ENCODE measurements at places on chromosomes 4 and X.

- DNase-seq = no peak
Observed at GRCh38 chr4:124650614-124651013, 61.9 kb downstream of the ANKRD50 start.

GRCh38 chr4:145533001-145533400, 51.3 kb downstream of the SMAD1 start:
- DNase-seq = no peak

DNA sequence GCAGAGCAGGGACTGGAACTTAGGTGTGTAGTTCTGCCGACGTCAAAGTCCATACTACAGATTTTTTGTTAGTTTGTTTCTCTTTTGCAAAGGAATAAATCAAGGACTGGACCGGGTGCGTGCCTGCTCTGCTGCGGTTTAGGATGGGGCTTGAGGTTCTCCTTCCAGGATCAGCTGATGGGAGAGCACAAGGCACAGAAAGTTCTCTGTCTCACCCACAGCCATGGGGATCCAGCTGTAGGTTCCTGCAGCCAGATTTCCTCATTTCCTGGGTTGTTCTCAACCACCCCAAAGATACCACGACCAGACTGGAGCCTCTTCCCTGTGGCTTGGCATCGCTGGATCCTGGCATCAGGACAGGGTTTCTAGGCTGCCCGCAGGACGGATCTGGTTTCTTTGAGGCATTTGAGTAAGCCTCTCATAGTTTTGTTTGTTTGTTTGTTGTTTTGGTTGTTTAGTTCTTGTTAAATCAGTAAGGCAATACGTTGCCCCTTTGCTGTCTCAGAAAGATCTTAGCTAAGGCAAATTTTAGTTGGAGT, 789 bp upstream of the SRPX start:
- DNase-seq = no peak

DNA sequence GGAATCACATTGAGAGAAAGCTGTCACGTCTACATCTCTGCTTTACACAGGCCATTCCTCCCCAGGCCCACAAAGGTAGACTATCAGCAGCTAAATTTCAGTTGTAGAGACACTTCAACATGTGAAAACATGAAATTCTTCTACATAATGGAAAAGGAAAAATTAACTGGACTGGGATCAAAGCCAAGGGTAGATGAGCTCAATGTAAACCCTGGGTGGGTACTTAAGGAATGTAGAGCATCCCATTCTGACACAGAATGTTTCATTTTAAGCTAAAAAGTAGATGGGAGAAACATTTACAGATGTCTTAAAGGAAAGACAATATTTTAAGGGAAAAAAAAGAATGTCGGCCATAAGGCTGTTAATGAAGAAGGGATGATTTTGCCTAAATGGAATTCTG, 51.3 kb upstream of the NPNT start:
- no peak for DNase-seq

DNA sequence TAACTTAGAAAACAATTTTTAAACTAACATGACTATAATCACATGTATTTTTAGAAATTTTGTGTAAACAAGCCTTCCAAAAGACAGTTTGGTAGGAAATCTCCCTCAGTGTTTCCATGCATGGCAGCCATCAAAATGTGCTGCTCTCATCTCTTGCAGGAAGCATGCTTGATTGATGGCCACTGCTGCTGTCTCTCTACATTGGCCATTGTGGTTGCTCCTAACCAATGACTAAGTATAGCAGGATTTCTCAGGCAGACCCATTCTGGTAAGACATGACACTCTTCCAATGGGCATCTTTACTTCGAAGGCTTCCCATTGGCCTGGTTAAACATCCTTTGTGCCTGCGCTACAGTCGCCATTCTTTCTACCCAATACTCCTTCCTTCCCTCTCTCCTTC, 78.9 kb upstream of the GUCY1A1 start:
- no peak for DNase-seq

- DNase-seq = no peak
Observed at GRCh38 chrX:120504569-120504968, 35.5 kb upstream of the LAMP2 start.

DNA sequence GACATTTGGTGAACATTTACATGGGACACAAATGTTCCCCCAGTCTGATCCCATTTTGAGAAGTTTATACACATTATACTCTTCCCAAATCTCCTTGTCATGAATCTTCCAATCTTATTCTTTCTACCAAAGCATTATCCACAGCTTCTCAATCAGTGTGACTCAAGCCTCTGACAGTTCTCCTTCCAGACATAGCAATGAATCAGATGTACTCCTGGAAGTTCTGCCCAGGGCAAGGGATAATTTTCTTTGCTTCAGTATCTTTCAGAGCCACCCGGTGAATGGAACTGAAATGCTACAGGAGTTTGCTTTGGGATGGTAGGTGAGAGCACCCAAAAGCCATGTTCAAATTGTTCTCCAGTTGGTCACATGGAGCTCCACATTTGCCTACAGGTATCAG, 145.5 kb downstream of the ANXA5 start:
- no peak for DNase-seq

DNA sequence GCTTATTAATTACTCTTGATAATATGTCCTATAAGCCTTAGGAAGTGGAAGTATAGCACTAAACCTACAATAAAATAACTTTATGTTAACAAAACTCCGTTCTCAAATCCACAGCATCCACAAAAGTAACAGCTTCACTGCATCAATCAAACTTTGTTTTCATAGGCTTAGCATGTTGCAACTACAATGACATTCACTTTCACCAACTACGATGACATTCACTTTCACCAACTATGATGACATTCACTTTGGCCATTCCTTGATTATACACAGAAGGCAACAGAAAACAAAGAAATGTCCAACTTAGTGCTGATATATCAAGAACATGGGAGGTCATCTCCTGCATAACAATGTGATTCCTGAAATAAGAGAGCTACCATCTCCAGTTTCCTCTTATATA, 44.3 kb downstream of the FBXL5 start:
- DNase-seq = no peak

- DNase-seq = no peak
Observed at GRCh38 chr4:189083769-189084168, 856.9 kb upstream of the FRG1 start.

DNA sequence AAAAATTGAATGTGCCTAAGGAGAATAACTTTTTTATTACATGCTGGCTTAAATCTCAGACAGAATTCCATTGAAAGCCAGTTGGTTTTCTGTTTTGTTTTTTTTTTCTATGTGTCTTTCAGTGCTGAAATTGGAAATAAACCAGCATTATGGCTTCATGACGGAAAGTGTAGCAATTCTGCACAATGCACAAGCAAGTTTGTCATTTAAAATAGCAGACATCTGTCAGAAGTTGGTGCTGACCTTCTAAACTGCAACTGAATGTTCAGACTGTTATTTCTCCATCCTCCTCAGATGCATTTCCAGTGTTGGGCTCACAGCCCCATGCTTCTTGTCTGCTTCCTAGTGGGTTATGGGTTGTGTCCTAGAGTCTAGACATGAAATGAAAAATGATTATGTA, 107.2 kb upstream of the LIMCH1 start:
- DNase-seq = no peak

DNA sequence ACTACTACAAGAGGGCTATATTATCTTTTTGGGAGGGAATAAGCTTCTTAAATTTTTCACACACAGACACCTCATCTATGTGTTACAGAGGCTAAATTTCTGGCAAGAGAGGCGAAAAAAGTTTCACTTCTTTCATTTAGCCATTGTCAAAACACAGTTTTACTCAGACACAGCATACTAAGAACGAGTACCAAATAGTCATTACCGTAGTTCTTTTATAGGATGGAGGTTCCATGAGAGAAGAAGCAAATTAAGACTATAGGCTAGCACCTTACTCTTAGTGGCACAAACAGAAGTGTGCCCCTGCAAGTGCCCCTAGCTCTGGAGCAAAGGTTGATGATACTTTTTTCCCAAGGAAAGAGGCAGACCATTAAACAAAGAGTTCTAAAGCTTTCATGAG, 26.2 kb downstream of the UGT2B7 start:
- DNase-seq = no peak

GRCh38 chr4:1327526-1328266, 19.3 kb upstream of the UVSSA start:
- DNase-seq = no peak

GRCh38 chr4:148216866-148217814, 225.1 kb downstream of the NR3C2 start:
- DNase-seq = no peak

- DNase-seq = no peak
Observed at GRCh38 chrX:150565551-150565950, 2.9 kb upstream of the MTM1 start.

DNA sequence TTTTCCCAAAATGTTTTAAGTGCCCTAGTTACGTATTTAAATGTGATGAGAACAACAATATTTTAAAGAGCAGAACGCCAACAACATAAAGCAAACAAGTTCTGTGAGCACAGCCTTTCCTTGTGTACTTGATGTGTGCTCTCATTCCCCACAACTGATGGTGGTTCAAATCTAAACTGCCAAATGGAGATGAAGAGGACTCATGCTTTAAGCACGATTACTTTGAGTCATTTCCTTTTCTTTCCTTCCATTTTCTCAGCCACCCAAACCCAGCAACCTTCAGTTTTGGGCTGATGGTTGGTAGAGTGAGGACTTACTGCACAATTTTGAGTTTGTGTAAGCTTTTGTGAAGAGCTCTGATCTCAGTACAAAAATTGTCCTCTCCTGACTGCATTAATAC, 1.7 kb downstream of the NSD2 start:
- DNase-seq = no peak
